ENCODE measurements at places on chromosomes 12 and 14. TPM values are rescaled to one million over a fixed set of nuclear protein-coding genes. Genes with fewer than 3 reads are reported as not detected.

Gene FAM90A1
- not detected for total RNA-seq

Gene PMCH
- not detected for total RNA-seq

Gene TIGAR
- total RNA-seq, result 7.4 TPM

Gene OR2AP1
- 0.23 TPM for total RNA-seq

Gene KRT6C
- not detected for total RNA-seq

Gene PPP1R12A
- total RNA-seq, result 192 TPM

Gene CLEC6A
- not detected for total RNA-seq

Gene HNF1A
- total RNA-seq, result not detected

Gene GPR132
- 30.3 TPM for total RNA-seq

Data from natural killer cell (primary cell).